LNCaP clone FGC (cell line): ENCODE measurements at places on chromosomes 5 and 9.
A peak's percentile ranks its signal among the peaks of the same experiment; 100 is the strongest.

DNA sequence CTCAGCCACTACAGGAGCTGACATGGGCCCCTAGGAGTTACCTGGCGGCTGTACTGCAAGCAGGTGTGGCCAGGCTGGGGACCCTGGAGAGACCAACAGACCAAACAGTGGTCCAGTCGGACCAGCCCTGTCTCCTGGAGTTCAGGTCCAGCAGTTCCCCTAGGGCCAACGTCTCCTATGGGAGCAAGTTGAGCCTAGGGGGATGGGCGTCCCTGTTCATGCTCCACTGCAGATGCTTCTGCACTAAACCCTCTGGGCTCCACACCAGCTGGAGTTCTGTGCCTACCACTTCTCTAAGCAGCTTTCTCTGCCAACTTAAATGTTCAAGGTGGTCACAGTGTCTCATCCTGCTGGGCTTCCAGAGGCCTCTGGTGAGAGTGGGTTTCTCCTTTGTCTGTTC is 20.6 kb upstream of the OMD start:
- DNase-seq = no peak

GRCh38 chr9:128825923-128826700 is 3.5 kb downstream of the SPOUT1 start:
- DNase-seq = no peak

DNA sequence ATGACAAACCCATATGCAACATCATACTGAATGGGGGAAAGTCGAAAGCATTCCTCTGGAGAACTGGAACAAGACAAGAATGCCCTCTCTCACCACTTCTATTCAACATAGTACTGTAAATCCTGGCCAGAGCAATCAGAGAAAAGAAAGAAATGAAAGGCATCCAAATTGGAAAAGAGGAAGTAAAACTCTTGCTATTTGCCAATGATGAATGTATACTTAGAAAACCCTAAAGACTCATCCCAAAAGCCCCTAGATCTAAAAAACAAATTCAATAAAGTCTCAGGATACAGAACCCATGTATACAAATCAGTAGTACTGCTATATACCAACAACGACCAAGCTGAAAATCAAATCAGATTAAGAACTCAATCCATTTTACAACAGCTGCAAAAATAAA is 66.9 kb downstream of the SPATA31C2 start:
- no peak for DNase-seq

GRCh38 chr5:71996789-71997188 is 110.5 kb upstream of the MAP1B start:
- no peak for DNase-seq

GRCh38 chr5:149618581-149619248 is 37.4 kb downstream of the ARHGEF37 start:
- DNase-seq = no peak

- no peak for DNase-seq
Observed at GRCh38 chr5:74934949-74935751, 69.0 kb upstream of the FAM169A start.

GRCh38 chr9:99602854-99603253 is 218.8 kb upstream of the NR4A3 start:
- DNase-seq = no peak

- DNase-seq = no peak
Observed at GRCh38 chr5:2020730-2021129, 138.0 kb upstream of the IRX4 start.

- no peak for DNase-seq
Observed at GRCh38 chr9:114662081-114662989, 4.7 kb upstream of the TEX53 start.

DNA sequence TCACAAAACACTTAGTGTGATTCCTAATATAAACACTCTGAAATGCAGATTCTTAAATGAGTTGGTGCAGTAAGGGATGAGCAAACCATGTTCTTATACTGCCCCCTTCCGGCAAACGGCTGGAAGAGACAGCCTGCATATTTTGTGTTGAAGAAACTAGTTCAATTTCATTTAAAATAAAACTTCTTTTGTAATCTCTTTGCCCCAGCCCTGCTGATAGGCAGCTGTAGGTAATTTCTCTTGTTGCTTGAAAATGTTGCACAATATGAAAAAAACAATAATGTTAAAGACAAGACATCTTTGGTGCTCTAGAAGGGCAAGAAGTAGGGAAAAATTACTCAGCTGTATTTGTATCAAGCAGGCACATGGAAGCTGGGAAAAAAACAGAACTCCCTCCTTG is 89.7 kb upstream of the CCNG1 start:
- peak; percentile 27 for DNase-seq

DNA sequence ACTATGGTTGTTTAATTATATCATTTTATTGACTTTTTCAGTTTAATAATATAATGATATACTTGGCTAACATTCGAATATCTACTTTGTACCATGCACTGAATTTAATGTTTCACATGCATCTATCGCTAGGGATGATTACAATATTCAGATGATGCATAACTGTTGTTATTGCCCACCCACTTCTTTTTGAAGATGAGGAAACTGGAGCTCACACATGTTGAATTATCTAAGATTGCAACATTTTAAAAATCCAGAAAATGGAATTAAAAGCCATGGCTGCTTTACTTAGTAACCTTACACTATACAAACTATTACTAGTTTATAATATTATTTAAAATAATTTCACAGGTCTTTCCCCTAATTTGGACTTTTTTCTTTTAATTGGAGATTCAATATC is 171.7 kb downstream of the TLR4 start:
- no peak for DNase-seq

GRCh38 chr5:90446961-90447360 is 27.6 kb downstream of the MBLAC2 start:
- DNase-seq = no peak

- no peak for DNase-seq
Observed at GRCh38 chr9:118009614-118010013, 305.4 kb downstream of the TLR4 start.

- peak; percentile 39 for DNase-seq
Observed at GRCh38 chr5:5494489-5495402, 72.3 kb downstream of the ICE1 start.

- DNase-seq = peak; percentile 60
Observed at GRCh38 chr9:111759762-111760639, 34.7 kb downstream of the SHOC1 start.

- DNase-seq = no peak
Observed at GRCh38 chr5:90530736-90531487, 1.5 kb upstream of the LYSMD3 start.

DNA sequence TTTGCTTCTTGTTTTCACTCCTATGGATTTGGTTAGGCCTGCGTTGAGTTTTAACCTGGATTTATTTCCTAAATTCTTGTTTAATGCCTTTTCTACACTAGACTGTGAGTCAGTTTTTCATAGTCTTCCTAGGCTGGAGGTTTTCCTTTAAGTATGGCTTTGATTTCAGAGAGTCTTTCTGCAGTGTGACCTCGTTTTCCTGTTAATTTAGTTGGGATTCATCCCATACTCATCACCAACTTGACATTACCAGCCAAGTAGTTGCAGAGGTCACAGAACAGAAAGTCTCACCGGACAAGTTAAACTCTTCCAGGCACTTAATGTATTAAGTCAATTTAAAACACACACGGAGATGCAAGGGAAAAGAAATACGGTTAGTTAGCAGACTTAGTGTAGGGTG is 29.7 kb upstream of the AUH start:
- peak; percentile 6 for DNase-seq

- DNase-seq = peak; percentile 58
Observed at GRCh38 chr5:39713250-39713916, 288.6 kb upstream of the DAB2 start.

DNA sequence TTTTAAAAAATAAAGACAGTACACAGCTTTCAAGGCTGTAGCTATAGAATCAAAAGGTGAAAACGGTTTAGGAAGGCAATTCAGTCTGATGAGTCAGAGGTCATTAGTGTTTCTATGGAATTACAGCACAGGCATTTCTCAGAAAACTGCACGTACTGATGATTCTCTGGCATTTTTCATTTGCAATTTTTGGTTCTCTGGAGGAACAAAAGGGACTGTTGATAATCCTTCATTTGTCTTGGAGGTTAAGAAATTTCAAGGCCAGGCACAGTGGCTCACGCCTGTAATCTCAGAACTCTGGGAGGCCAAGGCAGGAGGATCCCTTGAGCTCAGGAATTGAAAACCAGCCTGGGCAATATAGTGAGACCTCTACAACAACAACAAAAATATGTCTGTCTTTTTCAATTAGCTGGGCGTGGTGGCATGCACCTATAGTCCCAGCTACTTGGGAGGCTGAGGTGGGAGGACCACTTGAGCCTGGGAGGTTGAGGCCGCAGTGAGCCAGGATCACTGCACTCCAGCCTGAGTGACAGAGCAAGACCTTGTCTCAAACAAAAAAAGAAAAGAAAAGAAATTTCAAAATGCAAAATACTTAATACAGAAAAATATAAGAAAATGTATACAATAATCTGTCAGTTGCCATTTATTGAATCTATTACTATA is 27.3 kb downstream of the NR6A1 start:
- no peak for DNase-seq

DNA sequence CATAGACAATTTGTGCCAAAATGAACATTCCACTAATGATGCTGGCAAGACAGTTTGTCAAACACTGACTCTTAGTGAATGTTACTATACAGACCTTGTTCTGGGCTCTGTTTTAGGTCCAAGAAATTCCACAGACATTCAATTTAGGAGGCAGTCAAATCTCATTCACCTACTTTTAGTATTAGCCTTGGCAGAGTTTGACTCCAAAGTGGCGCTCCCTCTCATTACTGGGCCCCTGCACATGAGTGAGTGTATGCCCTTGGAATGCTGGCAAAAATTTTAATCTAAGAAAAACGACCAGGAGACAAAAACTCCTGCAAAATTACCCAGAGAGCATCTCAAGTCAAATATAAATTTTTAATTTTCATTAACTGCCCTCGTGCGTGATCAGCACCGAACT is 94.9 kb upstream of the SLC27A6 start:
- no peak for DNase-seq

- DNase-seq = no peak
Observed at GRCh38 chr9:99350461-99350860, 128.4 kb downstream of the SEC61B start.

- no peak for DNase-seq
Observed at GRCh38 chr9:128143525-128144238, 5.6 kb upstream of the LCN2 start.

DNA sequence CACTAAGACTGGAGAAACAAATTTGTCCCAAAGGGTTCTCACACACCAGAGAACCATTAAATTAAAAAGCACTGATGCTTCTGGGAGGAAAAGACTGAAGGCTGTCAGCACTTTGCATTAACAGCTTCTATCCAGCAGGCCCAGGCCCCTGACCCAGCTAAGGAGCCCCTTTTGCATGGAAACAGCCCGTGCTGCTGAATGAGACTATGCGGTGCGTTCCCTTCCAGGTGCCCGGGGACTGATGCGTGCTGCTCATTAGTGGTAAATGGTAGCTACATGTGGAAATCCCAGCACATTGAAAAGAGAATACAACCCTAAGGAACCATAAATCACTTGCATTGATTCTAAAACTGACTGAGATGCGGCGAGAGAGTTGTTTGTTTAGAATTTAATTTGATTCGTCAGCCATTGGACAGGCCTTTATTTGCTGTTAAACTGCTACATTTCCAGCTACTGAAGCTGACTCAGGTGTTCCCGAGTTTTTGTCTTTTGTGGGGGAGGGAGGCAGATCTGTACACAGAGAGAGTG is 351.0 kb upstream of the SLC24A2 start:
- no peak for DNase-seq

- no peak for DNase-seq
Observed at GRCh38 chr9:77440057-77440456, 208.1 kb downstream of the GNA14 start.

DNA sequence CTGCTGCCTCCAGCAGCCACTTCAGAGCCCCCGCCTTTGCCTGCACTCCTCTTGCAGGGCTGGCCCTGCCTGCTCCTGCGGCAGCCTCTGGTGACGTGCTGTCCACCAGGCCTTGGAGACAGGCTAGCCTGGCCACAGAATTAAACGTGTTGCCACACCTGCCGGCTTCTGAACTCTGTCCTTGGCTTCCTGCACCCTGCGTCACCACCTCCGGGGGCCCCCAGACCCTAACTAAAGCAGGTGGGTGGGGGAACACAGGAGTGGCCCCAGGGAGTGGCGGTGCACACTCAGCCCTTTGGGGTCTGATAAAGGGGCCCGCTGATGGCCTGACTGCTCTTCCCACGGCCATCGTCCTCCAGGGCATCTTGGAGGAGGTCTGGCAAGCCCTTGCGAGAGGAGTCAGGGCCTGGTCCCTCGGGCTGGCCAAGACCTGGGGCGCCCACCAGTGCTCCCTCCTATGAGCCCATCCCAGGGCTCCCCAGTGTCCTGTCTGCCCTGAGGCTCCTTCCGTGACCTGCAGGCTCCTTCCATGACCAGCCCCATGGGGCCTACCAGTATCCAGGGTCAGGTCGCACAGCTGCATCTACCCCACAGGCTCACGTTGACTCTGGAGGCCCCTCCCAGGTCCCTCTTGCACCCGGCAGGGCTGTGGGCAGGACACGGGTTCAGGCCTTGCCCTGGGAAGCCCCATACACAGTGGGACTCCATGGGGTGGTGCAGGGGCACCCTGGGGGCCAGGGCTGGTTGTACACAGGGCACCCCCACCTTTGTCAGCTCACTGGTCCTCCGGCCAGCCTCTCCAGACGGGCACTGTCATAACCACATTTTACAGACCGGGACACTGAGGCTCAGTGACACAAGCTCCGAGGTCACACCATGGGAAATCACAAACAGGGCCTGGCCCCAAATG is 1.0 kb upstream of the MAMDC4 start:
- no peak for DNase-seq

GRCh38 chr5:36459176-36460135 is 146.9 kb upstream of the SLC1A3 start:
- DNase-seq = no peak

DNA sequence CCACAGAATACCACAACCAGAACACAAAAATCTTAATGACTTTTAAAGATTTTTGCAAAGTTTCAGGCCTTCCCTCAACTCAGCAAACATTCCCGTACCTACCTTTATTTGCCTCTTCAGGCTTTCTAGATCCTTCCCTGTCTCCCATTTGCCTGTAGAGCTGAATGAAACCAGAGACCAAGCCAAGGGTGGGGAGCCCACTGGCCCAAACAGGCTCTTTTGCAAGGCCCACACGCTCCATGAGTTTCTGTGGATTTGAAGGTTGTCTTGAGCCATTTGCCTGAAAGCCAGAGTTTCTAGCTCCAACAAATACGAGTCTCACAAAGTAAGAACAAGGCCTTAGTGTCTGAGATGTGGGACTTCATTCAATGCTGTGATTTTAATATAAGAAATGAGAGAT is 107.8 kb downstream of the GAS1 start:
- DNase-seq = no peak
